Amniotic epithelial cell (primary cell): ENCODE measurements at places on chromosomes 5 and 9.

DNA sequence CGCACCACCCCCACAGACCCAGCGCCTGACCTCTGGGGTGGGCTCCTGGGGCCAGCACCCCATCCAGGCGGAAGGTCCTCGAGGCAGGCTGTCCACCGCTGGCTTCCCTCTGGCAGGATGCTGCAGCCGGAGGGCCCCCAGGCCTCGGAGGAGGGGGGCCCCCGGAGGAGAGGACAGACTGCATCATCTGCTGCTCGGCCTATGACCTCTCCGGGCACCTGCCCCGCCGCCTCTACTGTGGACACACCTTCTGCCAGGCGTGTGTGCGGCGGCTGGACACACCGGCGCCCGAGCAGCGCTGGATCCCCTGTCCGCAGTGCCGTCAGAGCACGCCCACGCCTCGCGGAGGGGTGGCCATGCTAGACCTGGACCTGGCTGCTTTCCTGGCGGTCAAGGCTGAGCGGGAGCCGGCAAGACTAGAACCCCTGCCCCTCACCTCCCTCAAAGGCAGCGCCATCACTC lies 1.2 kb downstream of the RNF224 start:
- no peak for DNase-seq

DNA sequence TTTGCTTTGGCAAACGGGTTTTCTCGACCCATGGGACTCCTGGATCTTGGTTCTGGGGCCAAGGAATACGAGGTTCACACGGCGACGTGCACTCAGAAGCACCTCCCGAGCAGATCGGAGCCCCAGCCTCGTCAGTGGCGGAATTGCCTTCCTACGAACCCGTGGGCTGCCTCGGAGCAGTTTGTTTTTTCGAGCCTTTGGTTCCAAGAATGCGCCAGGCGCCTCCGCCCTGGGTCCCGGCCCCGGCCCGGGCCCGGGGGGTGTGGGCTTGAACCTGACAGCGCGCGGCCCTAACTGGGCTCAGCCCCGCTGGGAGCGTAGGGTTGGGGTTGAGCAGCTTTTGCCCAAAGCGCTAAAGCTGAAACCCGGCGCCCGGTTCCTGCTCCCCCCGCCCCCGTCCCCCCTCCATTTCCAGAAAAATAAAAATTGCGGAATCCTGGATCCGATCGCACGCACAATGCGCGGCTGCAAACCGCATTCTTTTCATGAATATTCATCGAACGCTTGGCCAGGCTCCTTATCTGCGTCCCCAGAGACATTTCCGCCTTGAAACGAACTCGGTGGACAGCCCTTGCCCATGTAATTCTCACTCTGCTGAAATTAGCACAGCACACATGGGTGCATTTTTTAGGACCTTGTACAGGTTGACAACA lies 1.0 kb downstream of the BASP1 start:
- peak; percentile 40 for DNase-seq

GRCh38 chr9:98774746-98775145 lies 21.6 kb downstream of the ANKS6 start:
- DNase-seq: no peak

GRCh38 chr5:132011622-132012343 lies at the start of gene ACSL6:
Gene ACSL6 (minus strand): TSS chr5:132011658. CDS start chr5:132011553, 105 bp downstream.
- DNase-seq: no peak

- peak; percentile 76 for DNase-seq
Observed at GRCh38 chr5:149961957-149962409, 1.4 kb downstream of the SLC26A2 start.

DNA sequence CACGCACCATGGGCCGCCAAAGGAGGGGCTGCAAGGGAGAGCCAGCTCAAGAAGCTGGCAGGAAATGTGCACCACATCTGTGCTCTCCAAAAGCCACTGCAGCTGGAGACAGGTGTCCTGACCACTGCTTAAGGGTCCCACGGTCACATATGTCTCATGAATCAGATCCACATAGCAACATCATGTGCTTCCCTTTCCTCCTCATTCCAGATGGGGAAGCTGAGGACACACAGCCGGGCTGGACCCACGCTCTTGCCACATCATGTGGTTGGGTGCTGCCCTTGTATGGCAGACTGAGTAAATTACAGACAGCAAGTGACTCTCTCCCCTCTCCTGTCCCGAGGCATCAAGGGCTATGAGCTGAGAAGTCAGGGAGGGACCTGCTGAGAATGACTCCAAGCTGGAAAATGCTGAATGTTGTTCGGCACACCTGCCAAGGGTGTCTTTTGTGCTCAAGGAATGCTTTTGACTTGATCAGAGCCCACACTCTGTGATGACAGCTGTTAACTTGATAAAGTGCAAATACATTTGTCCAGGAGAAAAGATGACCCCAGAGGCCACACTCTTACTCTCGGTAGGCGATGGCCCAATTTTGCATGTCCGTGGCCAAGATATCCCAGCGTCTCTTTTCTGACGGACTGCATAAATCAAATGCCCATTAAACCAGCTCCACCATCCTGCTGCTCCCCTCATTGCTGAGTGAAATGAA lies 58.2 kb downstream of the NSUN2 start:
- DNase-seq: no peak

DNA sequence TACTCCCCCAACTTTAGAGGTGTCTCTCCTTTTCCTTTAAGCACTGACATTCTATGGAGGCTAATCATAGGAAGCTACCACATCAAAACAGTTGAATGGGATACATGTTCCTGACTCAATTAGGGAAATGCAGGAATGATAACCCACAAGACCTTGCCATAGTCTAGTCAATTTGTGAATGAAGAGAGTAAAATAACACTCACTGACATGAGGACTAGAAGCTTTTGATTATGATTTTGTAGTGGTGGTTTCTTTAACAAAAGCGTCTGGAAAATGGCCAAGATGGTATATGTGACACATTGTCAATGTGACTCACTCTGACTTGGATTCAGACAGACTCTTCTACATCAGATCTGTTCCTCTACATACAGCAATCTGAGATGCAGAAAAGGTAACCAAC lies 13.7 kb upstream of the PRELID2 start:
- DNase-seq: no peak

DNA sequence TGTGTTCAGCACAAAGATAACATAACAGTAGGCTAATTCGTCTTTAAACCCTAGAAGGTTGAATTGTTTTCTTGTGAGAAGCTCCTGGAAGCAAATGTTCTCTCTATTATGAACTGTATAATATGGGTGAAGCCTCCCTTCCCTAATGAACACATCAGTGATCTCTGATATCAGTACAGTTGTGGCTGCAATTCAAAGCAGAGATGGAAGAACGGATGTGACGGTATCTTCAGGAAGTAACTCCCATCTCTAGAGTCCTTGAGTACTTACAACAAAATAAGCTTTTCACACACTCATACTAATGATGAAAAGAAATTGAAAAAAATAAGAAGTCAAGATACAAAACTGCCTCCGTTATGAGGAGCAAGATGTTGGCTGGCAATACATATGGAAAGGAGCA lies 4.5 kb downstream of the HCN1 start:
- DNase-seq: no peak

DNA sequence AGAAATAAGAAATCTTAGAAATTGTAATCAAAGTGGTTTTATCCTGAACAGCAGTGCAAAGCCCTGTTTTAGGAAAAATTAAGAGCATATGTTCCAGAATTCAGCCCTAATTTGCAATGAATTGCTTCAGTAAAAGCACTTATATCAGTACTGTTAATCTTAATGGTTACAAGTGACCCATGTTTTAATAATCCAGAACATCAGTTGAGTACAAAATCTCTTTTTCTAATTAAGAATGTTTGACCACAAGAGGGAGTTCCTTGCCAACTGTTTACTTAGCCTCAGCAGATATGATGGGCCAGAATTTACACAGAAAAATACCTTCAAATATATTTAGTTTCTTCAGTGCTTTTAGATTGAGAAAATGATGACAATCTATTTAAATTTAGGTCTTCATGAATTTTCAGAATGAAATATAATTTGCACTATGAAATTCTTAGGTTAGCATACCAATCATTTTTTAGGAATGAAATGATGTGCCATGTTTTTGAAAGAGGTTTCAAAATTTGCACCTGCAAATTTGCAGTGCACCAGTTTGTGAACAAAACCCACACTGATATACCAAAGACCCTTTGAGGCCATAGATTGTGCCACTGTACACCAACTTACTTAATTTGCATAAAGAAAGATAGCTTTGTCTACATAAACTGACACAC lies 926.3 kb upstream of the ARRDC3 start:
- DNase-seq: peak; percentile 60

- no peak for DNase-seq
Observed at GRCh38 chr5:120354126-120354525, 110.0 kb upstream of the PRR16 start.

- no peak for DNase-seq
Observed at GRCh38 chr9:122020398-122020797, 72.7 kb downstream of the TTLL11 start.

DNA sequence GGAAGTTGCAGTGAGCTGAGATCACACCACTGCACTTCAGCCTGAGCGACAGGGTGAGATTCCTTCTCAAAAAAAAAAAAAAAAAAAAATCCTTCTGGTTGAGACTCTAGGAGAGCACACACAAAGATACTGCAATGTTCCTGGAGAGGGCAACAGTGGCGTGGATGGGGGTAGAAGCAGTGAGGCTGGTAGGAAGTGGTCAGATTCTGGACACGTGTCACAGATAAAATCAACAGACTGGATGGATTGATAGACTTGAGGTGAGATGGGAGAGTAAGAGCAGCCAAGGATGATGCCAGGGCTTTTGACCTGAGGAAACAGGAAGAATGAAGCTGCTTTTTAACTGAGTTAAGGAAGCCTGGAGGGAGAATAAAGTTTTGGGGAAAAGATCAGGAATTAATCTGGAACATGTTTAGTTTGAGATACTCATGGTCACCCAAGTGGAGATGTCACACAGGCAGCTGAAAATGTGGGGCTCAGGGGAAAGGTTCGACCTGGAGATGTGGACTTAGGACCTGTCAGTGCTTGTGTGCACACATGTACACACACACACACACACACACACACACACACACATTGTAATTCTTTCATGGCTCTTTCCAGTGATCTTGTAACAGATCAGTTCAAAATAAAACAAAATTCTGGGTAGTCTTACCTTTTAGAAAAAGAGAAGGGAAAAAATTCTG lies 88.1 kb downstream of the FANCC start:
- DNase-seq: peak; percentile 30

DNA sequence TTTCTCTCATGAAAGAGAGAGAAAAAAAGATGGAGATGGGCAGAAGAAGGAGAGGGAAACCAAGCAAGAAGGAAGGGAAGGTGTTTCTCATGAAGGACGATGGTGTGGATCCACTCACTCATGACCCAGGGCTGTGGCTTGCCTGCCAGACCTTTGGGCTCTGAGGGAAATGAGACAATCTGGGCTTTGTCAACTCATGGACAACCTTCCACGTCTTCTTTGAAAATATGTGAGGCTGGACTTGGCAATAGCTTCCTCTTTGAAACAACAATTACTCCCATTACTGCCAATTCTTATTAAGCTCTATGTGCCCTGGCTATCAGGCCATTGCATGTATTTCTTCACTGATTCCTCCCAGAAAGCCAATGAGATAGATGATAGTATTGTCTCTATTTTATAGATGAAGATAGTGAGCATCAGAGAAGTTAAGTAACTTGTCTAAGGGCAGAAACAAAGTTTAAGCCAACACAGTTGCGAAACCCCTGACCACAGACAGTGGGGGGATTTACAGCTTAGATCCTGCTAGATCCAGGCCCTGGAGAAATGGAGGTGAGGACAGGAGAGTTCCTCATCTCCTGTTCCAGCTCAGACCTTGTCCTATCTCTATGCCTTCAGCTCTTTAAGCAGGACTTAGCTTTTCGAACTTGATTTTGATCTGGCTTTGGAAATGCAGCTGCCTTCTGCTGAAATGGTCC lies 132.4 kb downstream of the GCNT1 start:
- peak; percentile 97 for DNase-seq

GRCh38 chr5:73729329-73729728 lies 103.3 kb downstream of the ARHGEF28 start:
- DNase-seq: no peak

- DNase-seq: no peak
Observed at GRCh38 chr5:167937635-167937998, 353.8 kb upstream of the WWC1 start.

DNA sequence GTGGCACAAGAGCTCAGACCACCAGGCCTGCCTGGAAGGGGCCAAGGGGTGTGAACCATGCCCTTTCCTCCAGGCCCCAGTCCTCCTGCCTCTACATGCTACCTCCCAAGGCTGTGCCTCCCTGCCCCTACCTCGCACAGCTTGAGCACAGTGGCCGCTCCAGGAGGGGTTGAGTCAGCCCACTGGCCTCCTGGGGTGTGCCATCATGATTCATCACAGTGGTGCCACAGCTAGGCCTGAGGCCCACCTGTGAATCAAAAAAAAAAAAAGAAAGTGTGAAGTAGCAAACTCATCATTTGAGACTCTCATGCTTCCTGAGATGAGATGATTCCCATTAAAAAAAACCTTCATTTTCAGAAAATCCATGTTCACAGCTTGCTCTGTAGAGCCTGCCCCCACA lies 240.5 kb downstream of the HSPA4 start:
- no peak for DNase-seq

DNA sequence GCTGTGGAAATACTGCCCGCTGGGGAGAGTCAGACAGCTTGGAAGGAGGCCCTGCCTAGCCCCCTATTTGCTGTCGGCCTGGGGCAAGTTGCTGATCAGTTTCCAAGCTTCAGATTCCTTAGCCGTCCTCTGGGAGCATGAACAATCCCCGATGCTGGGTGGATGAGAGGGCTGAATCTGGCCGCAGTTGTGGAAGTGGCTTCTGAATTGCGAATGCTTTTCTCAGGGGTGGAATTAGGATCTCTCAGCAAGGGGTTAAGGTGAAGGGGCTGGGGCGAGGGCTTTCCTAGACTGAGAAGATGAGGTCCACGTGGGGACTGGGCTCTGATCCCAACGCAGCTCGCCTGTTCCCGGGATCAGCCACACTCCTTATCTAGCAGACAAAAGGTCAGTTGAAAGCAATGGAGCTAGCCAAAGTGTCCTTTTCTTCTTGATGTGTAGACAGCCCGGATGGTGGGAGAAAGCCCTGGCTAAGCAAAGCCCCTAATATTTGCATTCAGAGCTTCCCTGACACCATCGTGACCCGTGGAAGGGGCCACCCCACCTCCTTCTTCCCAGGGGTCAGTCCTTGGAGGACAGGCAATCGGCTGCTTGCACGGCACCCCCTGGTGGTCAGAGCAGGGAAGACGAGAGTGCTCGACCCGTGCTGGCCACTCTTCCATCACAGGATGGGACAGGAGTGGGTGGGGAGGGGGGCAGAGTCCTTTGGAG lies 54.9 kb downstream of the COL15A1 start:
- DNase-seq: peak; percentile 35

GRCh38 chr9:82549174-82549821 lies 513.6 kb downstream of the RASEF start:
- DNase-seq: no peak

DNA sequence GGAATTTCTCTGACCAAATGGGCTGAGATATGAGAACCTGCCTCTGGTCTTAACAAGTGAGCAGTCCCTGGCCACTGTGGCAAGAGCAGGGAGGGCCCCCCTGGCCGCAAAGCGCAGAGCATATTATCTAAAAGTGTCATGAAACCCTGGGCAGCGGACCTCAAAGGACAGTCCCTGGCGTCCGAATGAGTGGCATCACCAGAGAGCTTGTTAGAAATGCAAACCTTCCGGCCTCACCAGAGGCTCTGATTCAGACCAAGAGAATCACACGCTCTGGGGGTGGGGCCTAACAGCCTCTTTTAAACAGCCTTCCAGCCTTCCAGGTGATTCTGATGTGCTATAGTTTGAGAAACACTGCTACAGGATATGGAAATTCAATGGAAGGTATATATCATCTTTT lies 10.9 kb downstream of the PTPN3 start:
- no peak for DNase-seq
